ENCODE measurements at places on chromosomes 2 and 18.

DNA sequence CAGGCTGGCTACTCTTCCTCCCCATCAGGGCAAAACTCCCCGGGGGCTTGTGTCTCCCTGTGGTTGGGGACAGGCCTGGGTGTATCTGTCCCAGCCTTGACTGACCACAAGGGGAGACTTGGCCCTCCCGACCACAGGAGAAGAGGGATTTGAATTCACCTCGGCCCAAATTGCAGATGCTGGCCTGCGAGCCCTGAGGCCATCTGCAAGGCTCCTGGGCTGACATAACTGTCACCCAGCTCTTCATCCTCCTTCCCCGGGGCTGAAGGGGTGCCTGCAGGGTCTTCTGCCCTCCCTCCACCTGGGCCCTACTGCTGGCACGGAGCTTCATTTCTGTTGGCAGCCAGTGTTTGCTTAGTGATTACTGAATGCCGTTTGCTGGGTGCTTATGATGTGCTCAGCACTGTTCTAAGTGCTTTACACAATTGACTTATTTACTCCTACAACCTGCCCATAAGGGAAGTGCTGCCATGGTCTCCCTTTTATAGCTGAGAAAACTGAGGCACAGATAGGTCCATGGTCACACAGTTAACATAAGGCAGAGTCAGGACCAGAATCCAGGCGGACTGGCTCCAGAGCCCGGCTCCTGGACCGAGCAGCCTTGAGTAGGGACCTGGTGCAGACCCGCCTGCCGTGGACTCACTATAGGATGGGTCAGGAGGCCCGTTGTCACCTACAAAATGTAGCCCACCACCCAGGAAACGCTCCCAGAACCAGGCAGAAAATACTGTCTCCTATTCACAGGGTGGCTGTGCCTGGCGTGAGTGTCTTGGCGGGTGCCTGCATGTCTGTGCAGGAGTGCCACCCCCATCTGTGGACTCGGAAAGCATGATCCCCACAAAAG is 18.9 kb downstream of the STEAP3 start:
- DNase-seq = no peak

DNA sequence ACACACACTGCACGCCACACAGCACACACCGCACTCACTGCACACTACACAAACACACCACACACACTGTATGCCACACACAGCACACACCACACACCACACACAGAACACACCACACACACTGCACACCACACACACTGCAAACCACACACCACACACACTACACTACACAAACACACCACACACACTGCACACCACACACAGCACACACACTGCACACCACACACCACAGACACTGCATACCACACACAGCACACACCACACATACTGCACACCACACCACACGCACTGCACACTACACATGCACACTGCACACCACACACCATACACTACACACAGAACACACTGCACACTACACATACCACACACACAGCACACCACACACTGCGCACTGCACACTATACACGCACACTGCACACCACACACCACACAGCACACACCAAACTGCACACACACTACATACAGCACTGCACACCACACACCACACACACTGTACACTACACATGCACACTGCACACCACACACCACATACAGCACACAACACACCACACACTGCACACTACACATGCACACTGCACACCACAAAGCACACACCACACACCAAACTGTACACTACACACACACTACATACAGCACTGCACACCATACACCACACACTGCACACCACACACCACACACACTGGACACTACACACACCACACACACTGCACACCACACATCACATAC is 59.6 kb downstream of the ASB1 start:
- DNase-seq = no peak

GRCh38 chr2:109613922-109614714 is at the start of the genes SEPTIN10 and SOWAHC:
Gene SEPTIN10, minus strand, starts transcription at chr2:109613966. Its CDS starts 139 bp downstream, at chr2:109613827.
Gene SOWAHC, plus strand, starts transcription at chr2:109614364. Its CDS starts 126 bp downstream, at chr2:109614490.
- peak; percentile 100 for DNase-seq

GRCh38 chr2:143177096-143177786 is 48.0 kb downstream of the ARHGAP15 start:
- no peak for DNase-seq

DNA sequence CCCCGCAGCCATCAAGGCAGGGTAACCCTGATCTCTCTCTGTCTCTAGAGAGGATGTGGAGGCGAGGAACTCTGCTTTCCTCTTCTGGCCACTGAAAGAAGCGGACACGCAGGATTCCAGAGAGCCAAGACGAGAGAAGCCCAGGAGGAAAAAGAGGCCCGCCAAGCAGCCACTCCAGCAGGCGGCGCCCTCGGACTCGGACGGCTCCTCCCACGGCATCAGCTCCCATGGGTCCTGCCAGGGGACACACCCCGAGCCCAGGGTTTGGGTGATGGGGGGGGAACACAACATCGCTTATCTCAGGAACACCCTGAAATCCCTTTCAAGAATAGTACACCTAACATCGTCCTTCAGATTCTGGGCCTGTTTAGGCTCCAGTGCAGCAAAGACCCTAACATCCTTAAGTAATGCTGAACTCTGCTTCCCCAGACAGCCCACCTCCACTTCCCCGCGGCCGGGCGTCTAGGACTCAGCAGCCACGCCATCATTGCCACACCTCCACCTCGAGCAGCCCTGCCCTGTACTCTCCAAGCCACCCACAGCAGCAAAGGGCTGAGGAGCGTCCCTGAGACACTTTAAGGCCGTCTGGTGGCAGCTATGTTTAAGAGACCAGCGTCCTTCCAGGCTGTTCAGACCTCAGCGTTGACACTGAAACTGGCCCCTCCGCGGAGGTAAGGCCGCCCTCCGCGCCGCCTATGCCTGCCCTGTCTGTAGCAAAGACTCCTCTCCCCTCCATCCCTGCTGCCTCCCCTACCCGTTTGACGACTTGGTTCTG is 34.3 kb upstream of the CNGA3 start:
- DNase-seq = no peak

DNA sequence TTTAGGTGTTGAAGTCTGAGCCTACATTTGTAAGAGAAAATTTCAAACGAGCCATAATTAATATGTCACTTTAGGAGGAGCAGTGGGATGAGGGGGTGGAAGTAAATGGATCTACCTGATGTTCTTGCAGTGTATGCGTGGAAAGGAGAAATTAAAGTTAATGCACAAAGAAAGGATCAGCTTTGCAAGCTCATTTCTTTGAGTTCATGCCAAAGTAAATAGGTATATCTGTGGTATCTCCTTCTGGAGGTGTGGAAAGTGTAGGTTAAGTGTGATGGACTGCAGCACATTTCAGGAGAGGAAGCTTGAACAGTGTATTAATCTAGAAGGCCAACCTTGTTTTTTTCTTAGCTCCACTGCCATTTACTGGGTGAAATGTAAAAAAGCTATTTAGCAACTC is 307.5 kb upstream of the ZEB2 start:
- DNase-seq = no peak

GRCh38 chr2:20363578-20363977 is 12.9 kb upstream of the PUM2 start:
- DNase-seq = no peak

- no peak for DNase-seq
Measured at GRCh38 chr18:77461062-77461688, 211.5 kb downstream of the GALR1 start.

DNA sequence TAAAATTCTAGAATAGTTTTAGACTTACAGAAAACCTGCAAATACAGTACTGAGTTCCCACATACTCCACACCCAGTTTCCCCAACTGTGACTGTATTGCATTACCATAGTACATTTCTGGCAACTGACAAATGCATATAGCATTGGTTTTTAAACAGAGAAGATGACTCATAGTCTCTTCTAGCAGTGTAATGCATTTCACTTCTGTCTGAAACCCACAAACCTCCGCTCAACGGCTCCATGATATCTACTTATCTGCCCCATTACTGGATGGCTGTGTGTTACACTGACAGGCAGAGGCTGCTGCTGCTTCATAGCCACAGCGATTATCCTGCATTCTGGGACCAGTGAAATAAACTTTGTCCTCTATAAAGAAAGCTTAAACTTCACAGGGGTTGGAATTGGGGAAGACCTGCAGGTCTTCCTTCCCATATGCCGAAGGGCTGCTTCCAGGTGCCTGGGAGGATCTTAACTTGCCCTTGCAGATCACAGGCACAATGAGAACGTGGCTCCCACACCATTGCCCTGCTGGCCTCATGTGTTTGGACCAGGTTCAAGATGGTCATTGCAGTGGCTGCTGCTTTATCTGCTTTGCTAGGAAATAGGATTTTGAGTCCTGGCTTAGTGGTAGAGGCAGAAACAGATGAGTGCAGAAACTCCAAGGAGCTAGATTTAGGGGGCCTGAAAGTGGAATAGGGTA is 742.6 kb upstream of the HS6ST1 start:
- DNase-seq = no peak

DNA sequence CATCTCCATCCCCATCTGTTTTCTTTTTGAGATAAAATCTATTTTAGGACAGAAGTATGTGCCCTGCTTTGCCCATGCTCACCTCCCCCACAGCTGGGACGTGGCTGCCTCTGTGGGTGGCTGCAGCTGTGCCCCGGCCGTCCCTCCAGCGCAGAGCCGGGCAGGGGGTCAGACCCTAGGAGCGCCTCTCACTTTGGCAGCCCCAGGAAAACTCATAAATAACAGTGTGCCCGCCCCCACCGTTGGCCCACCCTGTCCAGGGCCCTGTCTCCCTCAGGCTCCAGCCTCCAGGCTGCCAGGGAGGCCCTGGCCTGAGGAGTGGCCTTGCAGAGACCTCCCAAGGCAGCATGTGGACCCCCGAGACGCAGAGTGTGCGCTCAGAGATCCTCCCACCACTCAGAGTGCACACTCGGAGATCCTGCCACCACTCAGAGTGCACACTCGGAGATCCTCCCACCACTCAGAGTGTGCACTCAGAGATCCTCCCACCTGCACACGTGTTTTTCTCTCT is 178.1 kb downstream of the TWIST2 start:
- no peak for DNase-seq

DNA sequence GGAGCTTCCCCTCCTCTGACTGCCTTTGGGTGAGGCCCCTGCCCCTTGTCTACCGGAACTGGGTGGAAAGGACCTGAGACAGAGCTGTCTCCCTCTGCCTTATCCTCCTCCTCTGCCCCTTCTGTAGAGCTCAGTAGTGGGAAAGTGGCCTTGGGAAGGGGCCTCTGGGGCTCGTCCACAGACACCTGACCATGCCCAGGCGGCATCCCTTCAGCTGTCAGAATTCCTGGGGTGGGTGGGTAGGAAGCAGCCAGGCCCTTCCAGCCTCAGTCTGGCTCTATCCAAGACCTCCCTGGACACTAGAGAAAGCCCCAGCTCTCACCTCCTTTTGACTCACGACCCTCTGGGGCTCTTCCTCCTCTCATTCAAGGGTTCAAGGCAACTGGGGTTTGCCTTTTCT is 35.6 kb downstream of the B3GNT2 start:
- no peak for DNase-seq

DNA sequence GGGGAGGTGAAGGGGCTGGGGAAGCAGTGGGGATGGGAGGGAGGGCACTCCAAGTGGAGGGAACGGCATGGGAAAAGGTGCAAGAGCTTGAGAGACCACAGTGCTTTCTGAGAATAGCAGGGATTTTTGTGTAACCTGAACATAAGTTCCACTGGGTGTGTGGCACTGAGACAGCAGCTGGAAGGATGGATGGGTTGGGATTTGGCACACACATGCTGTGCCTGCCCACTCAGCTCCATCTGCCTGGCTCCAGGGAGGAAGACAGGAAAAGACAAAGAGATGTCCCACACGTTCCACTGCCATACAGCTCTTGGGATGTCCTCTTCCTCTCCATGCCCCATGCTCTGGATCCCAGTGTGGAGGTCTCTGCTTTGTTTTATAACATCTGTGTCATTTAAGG is 114.1 kb upstream of the TEX51 start:
- no peak for DNase-seq

GRCh38 chr2:162257425-162257824 is 14.2 kb upstream of the FAP start:
- no peak for DNase-seq

GRCh38 chr2:238970553-238971081 is 122.7 kb downstream of the TWIST2 start:
- DNase-seq = peak; percentile 26

DNA sequence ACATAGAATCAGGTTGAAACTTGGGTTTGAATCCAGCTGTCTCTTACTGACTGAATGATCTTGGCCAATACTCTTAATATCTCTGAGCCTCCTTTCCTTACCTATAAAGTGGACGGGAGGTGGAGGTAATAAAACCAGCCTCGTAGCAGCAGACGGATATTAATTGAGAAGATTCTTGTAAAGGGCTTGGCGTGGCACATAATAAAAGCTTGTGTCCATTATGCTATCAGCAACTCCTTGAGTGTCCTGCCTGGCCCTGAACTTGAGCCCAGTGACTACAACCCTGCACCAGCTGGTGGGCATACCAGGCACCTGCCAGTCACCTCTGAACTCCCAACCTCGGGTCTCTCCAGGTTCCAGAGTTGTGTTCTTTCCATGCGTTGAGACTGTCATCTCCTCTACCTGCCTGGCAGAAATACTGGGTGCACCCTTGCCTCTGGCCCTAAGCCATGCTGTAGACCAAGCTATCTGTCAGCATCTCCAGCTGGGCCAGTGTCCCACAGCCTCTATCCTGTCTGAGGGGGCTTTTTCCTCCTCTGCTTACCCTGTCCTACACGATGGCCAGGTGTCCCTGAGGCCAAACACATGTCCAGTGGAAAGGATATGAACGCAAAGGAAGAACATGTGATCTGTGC is 9.7 kb downstream of the CAPN13 start:
- DNase-seq = no peak

DNA sequence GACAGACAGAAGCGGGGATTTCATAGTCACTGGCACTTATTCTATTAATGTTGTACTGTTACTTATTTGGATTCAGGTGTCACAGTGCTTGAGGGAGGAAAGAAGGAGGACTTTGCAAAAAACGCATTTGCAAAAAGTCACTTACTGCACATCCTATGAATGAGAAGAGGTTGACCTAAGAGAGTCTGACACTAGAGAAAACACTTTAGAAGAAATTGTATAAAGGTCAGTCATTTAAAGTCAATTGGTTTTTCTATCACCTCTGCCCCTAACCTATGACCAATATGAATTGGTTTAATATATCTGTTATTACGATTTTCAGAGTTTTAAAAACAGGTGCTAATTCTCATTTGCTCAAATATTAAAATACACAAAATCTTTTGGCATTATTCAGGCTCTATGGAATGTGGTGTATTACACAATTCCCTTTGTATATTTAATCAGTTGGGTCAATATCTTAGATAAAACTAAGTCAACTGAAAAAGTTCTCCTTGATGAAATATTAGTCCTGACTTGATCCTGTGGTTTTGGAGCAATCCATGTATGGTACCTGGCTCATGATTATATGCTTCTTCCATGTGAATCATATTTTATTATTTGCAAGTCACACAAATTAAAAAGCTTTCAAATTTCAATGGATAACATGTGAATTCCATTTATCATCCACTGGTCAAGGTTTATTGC is 157.4 kb downstream of the CDH2 start:
- DNase-seq = no peak

- no peak for DNase-seq
Measured at GRCh38 chr2:235639885-235640284, 146.0 kb downstream of the AGAP1 start.

GRCh38 chr2:157433394-157433793 is 10.5 kb downstream of the CYTIP start:
- DNase-seq = no peak

DNA sequence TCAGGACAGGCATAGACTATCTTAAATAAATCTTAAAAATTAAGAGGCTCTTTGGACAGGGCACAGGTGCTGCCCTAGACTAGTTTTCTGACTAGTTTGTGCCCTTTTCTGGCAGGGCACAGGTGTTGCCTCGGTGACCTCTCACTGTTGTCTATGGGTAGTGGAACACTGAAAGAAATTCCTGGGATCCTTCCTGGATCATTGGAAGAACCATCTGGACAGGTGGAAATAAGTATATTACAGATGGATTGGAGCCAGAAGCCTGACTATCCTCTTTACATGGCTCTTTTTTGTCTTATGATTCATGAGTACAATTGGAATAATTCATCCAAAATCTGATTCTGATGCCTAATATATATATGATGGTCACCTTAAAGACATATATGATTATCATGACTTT is 286.6 kb downstream of the RIT2 start:
- DNase-seq = no peak
